ENCODE measurements at places on chromosomes 2 and 18. TPM values are rescaled to one million over a fixed set of nuclear protein-coding genes. Genes with fewer than 3 reads are reported as not detected.
A peak's percentile ranks its signal among the peaks of the same experiment; 100 is the strongest.

DNA sequence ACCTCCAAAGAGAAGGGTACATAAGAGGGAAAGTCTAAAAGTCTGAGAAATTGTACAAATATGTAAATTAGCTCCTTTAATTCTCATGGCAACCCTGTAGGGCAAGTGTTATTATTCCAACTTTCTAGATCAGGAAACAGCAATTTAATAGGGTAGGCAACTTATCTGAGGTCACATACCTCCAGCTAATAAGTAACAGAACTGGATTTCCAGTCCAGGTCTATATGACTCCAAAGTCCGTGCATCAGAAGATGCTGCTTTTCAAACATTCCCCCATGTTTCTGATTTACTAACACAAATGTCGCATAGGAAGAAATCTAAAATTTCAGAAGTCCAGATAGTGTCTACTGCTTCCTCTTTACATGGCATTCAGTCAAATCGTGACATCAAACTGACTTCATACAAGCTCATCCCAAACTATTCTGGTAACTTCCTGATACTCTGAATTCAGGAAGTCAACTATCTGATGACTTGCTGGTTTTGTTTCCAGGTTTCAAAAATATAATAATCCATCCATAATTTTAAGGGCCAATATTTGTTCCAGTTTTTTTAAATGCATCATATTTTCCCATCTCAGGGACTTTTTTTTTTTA is 419.3 kb upstream of the ACVR2A start:
- DNase-seq, result no peak

- DNase-seq, result no peak
Observed at GRCh38 chr18:58447402-58448095, 181.3 kb downstream of the ALPK2 start.

Gene CTNNA2
- total RNA-seq, result 10.2 TPM

DNA sequence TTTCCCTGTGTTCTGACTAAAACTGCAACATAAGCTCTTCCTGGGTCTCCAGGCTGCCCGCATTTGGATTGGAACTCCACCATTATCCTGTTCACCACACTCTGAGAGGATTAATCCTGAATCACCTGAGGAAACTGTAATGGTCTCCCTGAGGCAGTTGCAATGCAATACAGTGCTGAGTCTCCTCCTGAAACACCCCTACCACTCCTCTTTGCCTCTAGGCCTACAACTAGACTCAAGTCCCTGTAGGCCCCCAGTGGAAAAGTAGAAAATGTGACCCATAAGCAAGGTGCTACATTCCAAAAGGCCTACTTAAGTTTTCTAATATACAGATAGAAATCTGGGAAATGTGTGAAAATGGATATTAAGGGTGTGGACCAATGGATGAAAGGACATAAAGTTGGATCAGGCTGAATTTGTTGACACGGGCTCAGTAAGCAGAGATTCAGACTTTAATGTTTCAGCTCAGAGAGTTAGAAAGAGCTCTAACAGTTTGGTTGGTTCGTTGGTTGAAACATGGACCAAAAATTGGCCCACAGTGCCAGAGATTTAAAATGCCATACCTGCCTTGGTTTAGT is 222.3 kb upstream of the ZC3H15 start:
- no peak for DNase-seq

DNA sequence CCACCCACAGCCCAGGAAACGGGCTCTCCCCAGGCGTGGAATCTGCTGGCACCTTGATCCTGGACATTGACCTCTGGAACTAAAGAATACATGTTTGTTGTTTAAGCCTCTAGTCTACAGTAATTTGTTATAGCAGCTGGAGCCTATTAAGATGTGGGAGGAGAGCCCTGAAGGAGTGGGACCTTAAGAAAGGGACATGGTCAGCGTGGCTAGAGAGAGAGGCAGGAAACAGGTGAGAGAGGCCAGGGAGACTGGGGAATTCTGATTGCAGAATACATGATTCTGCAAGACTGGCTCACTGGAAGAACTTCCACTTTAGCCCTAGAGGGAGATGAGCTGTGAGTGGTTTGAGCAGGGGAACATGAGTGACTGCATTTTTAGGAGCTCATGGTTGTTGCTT is 83.2 kb downstream of the CD8B2 start:
- DNase-seq, result no peak

GRCh38 chr2:212249451-212249850 is 289.2 kb downstream of the ERBB4 start:
- no peak for DNase-seq

Gene MYOM1
- 0.26 TPM for total RNA-seq

- DNase-seq, result no peak
Observed at GRCh38 chr18:55124078-55124763, 165.0 kb upstream of the CCDC68 start.

DNA sequence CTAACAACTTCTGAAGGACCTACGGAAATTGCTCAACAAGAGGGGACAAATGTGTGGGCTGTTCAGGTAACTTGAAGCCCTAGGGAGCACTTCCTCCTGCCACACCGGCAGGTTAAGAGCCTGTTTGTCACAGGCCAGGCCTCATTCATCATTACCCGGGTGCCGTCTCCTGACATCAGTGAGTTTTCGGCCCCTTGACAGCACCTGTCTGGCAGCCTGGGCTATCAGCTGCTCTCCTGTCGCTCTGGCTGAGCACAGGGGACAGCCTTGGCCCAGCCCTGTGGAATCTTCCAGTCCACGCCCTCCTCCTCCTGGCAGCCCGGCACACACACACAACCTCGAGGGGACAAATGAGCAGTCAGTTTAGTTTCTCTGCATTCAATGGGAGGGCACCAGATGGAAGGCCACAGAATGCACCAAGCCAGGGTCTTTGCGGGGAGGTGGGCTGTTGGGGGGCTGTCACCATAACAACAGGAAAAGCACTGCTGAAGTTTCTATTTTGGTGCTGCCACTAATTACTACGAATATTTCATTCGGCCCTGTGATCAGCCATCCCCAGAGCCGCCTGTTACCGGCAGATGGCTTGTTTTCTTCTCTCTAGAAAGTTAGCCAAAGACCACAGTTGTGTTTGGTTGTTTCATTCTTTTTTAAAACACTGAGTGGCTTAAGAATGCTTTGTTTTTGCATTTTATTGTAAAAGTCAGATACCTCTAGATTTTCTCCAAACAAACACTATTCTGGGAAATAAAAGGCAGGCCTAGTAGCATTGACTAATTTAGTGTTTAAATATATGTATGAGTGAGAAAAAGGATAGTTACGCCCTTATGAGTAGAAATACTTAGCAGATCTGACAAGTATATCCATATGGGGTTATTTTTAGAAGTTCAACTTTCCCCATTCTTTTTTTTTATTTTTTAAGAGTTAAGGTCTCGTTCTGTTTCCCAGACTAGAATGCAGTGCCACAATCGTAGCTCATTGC is 189.9 kb upstream of the NDUFV2 start:
- DNase-seq, result no peak

Gene NOP58
- 91.2 TPM for total RNA-seq

Gene LYPD6B
- total RNA-seq, result not detected

- no peak for DNase-seq
Observed at GRCh38 chr2:64212346-64212745, 68.1 kb upstream of the PELI1 start.

Gene ARL6IP6
- total RNA-seq, result 11.1 TPM

Gene MOB4
- 42.7 TPM for total RNA-seq

DNA sequence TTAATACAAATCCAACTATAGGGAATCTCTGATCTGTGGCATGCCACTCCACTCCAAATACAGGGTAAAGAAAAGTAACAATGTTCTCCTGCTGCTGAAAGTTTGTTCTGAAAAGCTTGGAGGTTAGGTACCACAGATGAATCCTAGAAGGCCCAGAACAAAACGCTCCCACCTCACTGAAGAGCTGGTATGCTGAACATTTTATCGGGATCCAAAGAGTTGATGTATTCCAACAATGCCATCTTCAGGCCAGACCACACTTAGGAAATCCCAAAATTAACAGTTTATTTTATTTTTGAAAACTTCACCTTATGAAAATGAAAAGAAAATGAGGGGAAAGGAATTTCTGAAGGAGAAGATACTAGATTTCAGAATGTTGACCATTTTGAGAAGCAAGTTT is 145.1 kb upstream of the CDH19 start:
- DNase-seq, result peak; percentile 74

Gene AGXT
- total RNA-seq, result not detected

DNA sequence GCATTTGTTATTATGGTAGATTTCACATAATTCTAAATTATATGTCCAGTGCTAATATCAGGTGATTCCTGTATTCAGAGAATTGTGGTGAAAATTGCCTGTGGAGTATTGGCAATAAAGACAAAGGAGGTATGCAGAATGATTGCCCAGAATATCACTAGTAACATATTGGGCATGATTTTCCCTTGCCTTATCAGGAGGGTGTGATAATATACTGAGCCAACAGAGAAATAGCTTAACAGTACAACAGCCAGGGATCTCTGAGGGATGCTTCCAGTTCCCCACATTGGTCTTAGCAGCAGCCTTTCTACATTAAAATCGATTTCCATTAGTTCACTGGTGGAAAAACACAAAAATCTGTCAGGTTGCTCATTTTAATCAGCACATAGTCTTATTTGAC is 122.9 kb upstream of the COL3A1 start:
- no peak for DNase-seq

GRCh38 chr2:126748188-126748760 is 92.3 kb downstream of the GYPC start:
- no peak for DNase-seq

Gene STAT4
- total RNA-seq, result not detected

Gene CYP27A1
- total RNA-seq, result 57.1 TPM

- DNase-seq, result peak; percentile 60
Observed at GRCh38 chr2:160224060-160224459, 24.0 kb upstream of the ITGB6 start.

DNA sequence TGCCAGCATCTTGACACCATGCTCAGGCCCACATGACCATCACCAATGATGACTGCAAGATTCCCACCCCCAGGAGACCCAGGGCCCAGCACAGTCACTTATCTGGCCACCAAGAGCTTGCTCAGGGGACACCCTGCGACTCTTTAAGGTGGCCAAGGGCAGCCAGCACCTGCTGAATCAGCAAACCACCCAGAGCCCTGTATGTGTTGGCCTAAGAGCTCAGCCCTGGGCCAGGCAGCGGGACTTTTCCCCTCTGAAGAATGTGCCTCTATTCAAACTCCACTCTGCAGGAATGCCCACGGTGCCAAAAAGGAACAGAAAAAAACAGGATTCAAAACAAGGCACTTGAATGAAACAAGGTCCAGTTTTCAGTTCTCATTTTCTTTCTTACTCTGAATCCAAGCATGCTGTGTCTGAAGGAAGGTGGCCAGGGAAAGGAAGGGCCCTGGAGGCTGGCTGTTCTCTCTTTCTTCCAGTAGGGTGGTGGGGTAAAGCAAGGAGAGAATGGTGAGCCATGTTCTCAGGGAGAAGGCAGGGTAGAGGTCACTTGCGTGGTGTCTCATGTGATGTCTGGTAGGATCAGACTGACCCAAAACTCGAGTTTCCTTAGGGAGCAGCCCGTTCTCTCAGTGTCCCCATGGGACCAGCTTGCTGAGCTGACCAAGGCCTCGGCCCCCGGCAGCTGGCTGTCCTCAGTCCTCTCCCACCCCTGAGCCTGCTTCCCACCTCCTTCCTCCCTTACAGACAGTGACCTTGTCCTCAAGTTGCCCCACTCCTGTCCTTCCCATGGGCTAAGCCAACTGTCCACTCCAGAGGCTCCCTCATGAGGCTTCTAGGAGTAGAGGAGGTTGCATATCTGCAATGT is 150.0 kb downstream of the RNF152 start:
- no peak for DNase-seq

GRCh38 chr18:12911929-12912703 is 28.1 kb upstream of the PTPN2 start:
- no peak for DNase-seq

DNA sequence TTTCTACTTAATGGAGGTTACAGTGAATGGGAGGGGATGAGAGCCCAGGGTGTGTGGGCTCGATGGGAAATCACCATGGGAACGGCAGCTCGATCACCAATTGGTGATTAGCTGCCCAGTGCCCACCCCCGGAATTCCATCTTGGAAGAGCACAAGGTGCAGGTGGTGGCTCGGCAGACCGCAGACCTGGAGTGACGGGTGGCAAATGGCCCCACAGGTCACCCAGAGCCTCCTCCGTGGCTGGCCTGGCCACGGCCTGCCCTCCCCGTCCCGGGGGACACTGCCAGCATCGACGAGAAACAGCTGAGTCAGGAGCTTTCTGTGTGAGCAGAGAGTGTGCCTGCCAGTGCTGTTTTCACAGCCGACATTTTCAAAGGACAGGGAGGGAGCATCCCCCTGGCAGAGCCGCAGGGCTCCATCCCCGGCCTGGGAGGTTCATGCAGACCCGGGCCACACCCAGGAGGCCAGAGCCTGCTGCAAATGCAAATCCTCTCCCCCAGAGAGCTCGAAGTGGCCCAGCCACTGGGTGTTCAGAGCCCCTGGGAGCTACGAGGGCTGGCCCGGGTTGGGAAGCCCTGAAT is 176.4 kb upstream of the MYT1L start:
- no peak for DNase-seq

DNA sequence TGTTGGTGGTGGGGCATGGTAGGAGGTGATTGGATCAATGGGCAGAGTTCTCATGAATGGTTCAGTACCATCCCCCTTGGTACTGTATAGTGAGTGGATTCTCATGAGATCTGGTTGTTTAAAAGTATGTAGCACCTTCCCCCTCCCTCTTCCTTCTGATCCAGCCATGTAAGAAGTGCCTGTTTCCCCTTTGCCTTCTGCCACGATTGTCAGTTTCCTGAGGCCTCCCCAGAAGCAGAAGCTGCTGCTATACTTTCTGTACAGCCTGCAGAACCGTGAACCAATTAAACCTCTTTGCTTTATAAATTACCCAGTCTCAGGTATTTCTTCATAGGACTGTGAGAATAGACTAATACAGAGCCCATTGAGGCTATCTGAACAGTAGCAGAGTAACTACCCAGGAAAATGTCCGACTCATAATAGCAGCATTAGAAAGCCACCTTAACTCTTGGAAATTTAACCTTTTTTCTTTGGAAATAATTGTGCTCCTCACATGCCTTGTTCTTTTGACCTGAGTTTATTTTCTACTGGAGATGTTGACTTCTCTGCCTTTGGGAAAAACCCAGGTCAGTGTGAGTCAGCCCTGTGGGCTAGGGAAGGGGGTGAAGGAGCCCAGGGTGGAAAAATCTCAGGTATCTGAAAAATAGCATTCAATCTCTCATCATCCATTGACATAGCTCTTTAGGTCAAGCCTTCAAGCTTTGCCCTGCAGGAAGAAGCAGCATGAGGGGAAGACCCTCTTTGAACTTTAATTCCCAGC is 18.1 kb downstream of the CYP1B1 start:
- no peak for DNase-seq

Gene STAM2
- 27.5 TPM for total RNA-seq

Gene DLX2
- total RNA-seq, result 0.85 TPM

Gene CABYR
- 2.5 TPM for total RNA-seq

- DNase-seq, result no peak
Observed at GRCh38 chr2:85958731-85959130, 69.9 kb upstream of the ST3GAL5 start.

GRCh38 chr18:340044-340443 is 72.2 kb upstream of the THOC1 start:
- DNase-seq, result no peak

DNA sequence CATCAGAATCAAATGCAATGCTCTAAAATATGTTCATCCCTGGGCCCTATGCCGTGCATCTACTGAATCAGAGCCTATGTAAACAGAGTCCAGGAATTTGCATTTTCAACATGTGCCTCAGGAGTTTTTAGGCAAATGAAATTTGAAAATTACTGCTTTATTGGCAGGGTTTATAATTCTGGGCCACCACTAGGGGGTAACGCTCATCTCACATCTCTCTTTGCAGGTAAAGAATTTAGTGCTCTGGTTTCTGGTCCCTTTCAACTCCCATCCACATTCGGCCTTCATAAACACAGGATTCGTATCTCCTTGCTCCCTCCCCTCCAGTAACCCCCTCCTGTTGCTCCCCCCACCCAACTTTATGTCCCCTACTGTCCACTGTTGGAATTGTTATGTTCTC is 49.3 kb downstream of the LYPD6B start:
- DNase-seq, result peak; percentile 4

Gene SCN2A
- not detected for total RNA-seq
